ENCODE measurements at places on chromosomes 13 and 19. TPM values are rescaled to one million over a fixed set of nuclear protein-coding genes. Genes with fewer than 3 reads are reported as not detected.

Gene TNNT1
- 48.8 TPM for total RNA-seq

- no peak for DNase-seq
Measured at GRCh38 chr13:109105899-109106298, 476.5 kb downstream of the MYO16 start.

DNA sequence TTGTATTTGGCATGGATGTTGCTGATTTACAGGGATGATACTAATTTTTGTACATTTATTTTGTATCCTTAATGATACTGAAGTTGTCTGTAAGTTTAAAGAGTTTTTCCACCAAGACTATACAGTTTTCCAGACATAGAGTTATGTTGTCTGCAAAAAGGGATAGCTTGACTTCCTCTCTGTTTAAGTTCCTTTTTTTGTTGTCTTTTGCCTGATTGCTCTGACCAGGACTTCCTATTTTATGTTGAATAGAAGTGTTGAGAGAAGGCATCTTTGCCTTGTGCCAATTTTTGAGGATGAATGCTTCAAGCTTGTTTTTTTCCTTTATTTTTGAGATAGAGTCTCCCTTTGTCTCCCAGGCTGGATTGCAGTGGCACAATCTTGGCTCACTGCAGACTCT, 36.8 kb upstream of the ZNF681 start:
- DNase-seq: no peak

GRCh38 chr13:50574731-50575130, 268.8 kb downstream of the DLEU7 start:
- no peak for DNase-seq

Gene ABHD17A
- total RNA-seq: 36.9 TPM

DNA sequence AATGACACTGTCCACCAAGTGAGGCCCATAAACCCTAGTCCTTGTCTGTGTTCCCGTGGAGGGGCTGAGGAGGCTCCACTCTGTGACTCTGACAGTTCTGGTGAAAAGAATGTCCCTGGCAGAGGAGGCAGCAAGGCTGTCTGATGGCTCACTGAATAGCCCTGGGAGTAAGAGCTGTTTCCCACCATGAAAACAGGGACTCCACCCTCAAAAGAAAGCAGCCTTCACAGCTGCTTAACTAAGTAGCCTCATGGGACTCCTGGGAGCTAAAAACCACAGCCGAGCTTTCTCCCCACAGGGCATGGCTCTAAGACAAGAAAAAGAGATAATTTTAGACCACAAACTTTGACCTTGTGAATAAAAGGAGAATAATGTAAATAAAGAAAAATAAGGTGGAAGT, 135.1 kb upstream of the FRY start:
- DNase-seq: no peak

DNA sequence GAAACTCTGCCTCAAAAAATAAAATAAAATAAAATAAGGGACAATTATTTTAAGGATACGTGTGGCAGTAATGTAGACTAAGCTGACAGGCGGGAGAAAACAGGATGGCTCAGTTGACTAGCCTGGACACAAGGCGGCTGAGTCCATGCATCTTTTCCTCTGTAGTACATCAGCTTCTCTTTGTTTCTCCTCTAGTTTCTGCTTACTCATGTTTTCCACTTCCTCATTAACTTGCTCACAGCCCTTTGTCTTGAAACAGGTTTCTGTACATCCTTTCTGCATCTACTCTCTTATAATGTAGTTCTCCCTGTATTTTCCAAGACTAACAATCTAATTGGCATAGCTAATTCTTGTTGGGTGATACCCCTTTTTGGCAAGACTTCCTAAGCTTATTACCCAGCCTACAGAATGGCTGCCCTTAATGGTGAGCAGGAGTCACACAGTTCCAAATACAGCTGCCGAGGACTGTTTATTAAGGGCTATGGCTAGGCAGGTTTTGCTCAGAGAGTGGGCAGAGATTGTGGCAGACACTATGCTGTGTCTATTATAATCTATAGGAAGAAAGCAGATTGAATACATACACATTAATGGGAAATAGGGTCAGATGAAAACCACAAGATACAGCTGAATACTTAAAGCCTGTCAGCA, 58.7 kb upstream of the KLF5 start:
- no peak for DNase-seq

Gene TNFSF13B
- 0.97 TPM for total RNA-seq

- DNase-seq: no peak
Measured at GRCh38 chr13:98942997-98943396, 34.9 kb downstream of the DOCK9 start.

Gene ZNF534
- total RNA-seq: not detected

DNA sequence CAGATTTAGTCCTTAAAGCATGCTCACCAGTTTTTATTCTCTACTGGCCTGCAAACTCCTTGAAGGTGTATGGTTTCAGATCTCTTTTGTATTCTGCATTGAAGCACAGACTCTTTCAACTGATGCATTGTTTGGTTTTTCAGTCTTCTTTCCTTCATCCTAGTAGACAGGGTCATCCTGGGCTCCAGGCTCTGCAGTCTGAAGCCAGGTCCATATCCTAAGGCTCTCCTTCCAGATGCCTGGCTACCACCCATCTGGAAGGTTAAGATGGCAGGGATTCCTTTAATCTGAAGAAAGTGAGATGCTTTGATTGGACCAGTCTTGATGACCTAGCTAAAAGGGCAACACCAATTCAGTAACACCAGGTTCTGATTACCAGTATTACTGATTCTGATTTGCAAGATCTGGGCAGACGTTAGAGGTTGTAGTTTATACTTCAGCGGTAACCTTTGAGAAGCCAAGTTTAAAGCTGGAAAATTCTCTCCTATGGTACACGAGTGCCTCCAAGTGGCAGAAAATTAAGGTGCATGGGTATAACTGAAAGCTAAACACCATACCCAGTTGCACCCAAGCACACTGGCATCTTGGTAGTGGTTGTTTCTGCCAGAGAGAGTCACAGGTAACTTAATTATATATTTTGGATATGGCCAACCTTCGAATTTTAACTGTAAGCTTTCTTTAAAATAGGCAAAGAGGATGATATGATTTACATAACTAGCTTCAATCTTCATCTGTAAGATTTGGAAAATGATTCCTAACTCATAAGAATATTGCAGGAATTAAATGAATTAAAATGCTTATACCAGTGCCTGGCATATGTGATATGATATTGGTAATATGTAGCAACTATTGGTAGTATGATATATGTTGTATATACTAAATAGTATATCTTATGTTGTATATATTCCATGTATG, 1651.9 kb upstream of the MIR17HG start:
- DNase-seq: peak; percentile 30

- DNase-seq: no peak
Measured at GRCh38 chr19:42121036-42121621, 11.1 kb downstream of the POU2F2 start.

DNA sequence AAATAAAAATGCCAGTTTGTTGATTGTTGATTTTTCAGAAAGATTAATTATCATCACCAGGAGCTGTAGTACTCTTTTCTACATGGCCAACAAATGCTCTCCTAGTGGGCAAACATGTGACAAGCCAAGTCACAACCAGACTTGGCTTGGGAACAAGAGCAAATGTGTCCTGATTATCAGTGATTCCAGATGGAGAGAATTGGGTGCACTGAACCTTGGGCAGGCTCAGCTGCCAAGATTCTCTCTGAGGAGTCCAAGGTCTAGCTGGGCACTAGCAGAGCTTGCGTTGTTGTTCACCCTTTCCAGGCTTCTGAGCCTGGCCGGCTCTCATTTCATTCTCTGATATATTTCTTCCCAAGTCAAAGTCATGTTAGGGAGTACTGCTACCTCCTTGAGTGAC, 27.3 kb upstream of the GPI start:
- no peak for DNase-seq

DNA sequence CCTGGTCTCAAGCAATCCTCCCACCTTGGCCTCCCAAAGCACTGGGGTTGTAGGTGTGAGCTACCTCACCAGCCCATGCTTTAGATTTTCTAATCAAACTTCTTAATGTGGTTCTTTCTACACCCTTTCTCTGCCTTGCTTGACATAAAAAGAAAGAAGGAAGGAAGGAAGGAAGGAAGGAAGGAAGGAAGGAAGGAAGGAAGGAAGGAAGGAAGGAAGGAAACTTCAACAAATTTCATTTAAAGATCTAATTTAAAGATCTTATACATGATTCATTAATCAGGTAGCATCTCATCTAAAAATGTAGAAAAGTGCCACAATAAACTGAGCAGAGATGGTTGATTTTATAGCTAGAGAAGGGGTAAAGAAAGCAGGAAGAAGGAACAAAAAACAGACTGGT, 215.0 kb downstream of the DIAPH3 start:
- no peak for DNase-seq

Gene HRC
- not detected for total RNA-seq

DNA sequence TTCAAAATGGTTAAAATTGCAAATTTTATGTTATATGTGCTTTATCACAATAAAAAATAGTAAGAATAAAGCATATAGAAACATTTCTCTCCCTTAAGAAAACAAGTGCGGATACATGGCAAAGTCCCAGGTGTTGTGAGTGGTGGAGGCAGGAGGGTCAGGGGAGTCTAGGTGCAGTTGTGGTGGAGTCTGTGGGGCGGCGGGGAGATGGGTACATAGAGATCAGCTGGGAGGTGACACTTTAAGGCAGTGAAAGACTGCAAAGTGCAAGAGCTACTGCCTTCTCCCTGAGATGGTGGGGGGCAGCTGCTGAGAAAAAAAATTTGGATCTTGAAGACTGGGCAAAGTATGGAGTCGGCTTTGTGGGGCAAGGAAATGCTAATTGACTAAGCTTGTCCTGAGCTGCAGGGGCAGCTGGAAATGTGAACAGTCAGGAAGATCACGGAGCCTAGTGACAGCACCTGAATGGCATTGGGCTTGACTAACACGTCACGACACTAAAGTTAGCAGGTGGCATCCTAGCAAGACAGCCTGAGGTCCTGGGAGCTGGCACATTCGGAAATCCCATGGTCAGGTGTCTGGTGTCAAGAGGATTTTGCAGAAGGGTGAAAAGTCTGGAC, 72.9 kb upstream of the IRS2 start:
- DNase-seq: no peak

Data from Calu3 (cell line).